Stimulated activated CD8-positive, alpha-beta memory T cell treated with anti-CD3 and anti-CD28 coated beads, Interleukin-7, amount 100 ng/mL, for 48 hours (primary cell): ENCODE measurements at places on chromosomes 6 and 20.

GRCh38 chr20:37261714-37262113 lies at the start of gene GHRH:
TSS of gene GHRH (minus strand) at chr20:37261814. CDS start at chr20:37256889, 4,925 bp downstream.
- no peak for DNase-seq

GRCh38 chr20:61763740-61764400 lies 301.8 kb downstream of the TAF4 start:
- DNase-seq = no peak

DNA sequence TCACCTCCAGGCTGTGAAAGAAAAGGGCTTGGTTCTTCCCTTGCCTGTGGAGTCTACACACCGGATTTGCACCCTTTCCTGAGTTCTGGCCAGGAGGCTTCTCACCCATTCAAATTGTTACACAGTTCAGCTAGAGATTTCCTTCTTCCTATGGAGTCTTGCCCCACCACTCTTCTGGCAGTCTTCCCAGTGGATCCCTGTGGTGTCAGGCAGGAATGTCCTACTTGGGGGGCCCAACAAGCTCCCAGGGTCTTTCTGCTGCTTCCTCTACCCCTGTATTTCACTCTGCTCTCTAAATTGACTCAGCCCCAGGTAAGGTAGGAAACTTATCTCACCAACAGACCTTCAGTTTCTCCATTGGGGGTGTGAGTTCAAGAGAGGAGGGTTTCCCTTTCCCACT lies 14.0 kb upstream of the CST9L start:
- no peak for DNase-seq

- no peak for DNase-seq
Measured at GRCh38 chr6:106315765-106316374, 9.7 kb downstream of the ATG5 start.

DNA sequence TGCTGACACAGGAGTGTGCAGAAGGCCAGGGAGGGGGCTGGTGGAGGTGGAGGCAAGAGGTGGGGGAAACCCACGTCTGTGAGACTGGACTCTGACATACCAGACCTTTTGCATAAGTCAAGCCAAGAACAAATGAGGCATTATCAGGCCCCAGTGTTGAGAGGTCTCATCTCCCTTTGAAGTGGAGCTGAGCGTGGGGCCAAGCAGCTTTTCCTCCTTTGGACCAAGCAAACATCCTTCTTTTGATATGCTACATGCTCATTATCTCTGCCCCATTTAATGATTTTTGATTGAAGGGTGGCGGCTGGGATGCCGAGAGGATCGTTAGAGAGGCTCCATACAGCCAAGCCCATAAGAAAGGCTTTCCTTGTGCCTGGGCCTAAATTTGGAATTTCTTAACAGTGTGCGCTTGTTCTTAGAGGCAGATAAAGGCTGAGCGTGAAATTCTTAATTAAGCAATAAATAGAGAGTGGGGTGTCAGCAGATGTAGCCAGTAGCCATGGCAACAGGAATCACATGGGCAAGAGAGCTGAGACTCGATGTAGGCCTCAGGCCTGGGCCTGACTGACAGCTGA lies 244.5 kb downstream of the PKHD1 start:
- no peak for DNase-seq

- DNase-seq = no peak
Measured at GRCh38 chr6:159973951-159974350, 5.1 kb downstream of the IGF2R start.

DNA sequence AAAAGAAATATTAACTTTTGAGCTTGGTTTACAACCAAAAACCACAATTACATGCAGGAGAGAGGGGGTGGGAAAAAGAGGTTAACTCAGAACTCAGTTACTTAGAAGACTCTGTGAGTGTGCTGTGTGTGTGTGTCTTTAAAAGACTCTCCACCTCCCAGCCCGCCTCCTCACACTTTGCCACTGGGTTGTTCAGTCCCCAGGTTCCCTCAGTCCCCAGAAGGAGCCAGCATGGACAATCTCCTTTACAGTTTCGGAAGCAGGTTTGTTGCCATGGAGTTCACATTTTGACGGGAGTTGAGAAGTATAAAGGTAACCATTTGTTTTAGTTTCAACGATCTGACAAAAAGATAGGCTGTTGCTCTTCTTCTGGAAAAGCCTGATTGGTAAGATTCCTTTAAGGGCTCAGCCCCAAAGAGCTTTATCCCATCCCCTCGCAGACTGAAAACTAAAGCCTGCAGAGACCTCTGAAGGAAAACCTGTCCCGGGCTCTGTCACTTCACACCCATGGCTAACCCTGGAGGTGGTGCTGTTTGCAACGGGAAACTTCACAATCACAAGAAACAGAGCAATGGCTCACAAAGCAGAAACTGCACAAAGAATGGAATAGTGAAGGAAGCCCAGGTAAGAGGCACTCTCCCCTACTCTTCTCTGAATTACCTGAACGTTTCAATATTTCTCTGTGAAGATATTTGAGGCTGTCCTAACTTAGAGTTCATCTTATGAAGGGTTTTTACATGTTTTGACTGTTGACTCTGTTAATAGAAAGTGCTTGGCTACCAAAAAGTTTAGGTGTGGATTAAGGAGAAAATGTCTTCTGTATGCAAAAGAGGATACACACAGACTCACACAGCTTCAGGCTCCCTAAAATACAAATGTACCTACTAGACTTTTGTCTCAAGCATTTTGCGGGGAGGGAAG lies at the start of gene SPTLC3:
Gene SPTLC3, plus strand, starts transcription at position 212 of the 921 bp plus-strand sequence. Its CDS starts 296 bp downstream, at position 508.
- no peak for DNase-seq

DNA sequence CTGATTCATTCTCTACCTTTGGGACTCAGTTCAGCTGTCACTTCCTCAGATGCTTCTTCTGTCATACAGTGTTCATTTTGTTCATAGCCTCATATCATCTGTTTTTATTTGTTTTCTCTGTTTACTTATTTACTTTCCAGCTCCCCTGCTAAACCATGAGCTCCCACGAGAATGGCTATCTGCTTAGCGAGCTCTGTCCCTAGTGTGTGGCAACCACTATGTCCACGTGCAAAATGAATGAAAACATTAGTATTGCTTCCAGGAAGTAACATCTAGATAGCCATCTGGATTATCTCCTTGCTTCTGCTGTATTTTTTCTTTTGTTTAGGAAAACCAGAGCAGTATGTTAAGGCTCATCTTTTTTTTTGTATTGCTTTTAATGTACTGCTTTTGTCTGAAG lies 417.0 kb upstream of the SLC35B3 start:
- DNase-seq = no peak

DNA sequence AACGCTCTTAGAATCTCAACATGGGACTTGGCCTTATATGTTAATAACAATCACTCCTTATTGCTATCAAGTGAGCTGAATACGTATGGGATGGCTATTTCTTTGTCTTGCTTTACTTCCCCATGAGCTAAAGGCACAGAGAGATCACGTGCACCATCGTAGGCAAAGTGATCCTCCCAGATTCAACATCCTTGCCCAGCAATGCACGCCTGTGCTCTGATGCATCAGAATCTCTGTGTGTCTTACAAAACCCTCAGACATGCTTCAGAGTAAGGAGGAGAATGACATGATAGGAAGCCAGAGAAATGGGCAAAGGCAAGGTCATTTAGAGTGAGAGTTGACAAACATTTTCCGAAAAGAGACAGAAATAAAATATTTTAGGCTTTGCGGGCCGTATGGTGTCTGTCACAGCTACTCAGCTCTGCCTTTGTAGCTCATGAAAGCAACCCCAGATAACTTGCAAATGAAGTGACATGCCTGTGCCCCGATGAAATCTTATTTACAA lies 277.6 kb upstream of the CDH4 start:
- no peak for DNase-seq

- no peak for DNase-seq
Measured at GRCh38 chr6:36856277-36856676, 17.0 kb upstream of the CPNE5 start.

DNA sequence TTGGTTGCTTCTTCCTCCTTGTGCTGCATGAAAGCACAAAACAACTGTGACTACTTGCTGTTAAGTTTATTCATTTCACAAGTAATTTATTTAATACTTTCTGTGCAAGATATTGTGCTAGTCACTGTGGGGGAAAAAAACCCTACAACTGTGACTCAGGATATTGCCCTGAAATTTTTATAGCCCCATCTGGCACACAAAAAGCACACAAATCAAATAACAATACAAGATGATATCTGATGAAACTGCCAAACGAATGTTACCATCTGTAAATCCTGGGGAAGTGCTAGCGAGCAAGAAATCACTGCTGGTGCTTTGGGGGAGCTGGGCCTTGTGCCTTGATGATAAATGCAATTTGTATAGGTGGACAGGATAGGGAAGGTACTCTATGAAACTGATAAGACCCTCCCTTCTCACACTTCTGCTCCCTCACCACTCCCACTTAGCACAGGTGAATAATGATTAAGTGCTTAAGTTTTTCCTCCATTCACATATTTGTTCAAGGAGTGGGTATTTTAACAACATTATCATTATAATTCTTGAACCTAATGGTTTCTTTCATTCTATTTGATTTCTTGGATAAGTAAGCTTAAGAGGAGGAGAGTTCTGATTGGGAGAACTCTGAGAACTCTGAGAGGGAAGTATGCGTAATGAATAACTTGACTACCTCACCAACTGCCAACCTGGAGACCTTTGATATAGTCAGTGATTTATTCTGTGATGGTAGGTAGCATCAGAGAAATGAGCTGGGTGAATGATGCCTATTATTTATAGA lies 115.3 kb downstream of the RTN4IP1 start:
- no peak for DNase-seq

GRCh38 chr6:51077821-51078518 lies 259.3 kb downstream of the TFAP2B start:
- DNase-seq = no peak

- no peak for DNase-seq
Measured at GRCh38 chr6:142764311-142764710, 180.7 kb downstream of the HIVEP2 start.

DNA sequence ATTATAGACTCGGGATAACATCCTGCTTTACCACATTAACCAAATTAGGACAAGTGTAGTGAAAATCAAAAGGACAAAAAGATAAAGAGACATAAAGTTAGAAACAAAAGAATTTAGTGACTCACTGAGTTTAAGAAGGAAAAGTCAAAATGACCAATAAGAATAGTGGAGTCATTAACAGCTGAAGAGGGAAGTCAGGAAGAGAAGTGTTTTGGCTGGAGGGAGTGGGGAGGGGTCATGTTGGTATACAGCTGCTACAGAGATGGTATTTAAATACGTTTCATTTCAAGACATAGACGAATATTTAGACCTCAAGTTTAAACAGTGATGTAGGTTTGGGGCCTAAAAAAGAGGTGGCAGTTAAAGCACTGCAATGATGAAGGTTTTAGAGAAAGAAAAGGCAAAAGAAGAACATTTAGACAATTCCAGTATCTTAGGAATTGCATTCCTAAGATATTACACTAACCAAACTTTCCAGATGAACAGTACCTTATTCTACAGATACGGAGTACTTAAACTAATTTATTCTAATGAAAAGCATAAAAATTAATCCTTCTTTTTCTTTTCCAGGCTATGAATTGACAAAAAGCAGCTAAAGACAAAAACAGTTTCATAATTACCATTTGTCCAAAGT lies 10.6 kb downstream of the FKBP5 start:
- no peak for DNase-seq

DNA sequence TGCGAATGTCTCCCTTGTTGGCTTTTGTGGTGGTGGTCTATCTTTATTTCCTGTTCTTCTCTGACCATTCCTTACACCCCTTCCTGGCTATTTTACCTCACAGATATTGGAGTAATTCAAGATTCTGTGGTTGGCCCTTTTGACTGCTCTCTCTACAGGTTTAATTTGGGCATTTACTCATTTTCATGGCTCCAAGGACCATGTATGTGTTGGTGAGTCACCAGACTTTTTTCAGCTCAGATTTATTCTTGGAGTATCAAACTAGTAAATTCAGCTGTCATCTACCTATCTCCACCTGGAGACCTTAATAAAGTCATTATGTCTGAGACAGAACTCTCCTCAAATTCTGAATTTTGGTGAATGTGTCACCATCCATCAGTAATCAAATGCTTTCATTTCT lies 15.5 kb downstream of the RNF146 start:
- DNase-seq = no peak

DNA sequence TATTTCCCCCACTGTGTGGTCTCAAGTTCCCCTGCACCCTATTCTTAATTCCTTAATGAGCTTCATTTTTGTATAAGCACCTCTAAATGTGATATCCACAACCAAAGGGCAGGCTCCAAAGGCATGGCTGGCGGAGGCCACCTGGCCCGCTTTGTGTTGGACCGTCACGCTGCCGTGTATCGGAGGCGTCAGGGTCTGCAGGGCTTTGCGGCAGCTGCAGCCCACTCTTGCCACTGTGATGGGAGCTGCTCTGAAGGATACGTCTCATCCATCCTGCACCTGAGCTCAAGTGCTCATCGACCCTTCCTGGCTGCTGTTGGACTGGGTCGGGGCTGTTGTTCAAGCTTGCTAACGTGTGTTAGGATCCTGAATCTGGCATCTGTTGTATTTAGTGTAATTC lies 177.6 kb downstream of the ARID1B start:
- no peak for DNase-seq

DNA sequence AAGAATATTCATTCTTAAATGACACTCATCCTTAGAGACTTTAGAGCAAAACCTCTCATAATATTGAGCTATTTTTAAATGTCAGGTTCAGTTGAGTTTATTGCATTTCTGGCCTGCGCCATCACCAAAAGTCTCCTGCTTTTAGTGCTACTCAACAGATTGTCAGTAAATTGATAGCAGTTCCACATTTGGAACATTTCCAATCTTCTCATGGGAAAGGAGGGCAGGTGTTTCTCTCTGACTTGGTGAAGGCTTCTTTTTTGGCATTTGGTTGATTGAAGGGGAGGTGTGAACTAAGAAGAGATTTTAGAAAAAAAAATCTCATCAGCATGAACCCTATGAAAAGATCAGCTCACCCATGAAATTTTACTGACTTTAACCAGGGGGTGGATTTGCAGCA lies 125.9 kb upstream of the INSM1 start:
- DNase-seq = no peak

GRCh38 chr6:119158057-119158848 lies 79.8 kb upstream of the FAM184A start:
- no peak for DNase-seq

- no peak for DNase-seq
Measured at GRCh38 chr6:70118670-70119069, 184.2 kb downstream of the COL9A1 start.

- DNase-seq = no peak
Measured at GRCh38 chr6:139361211-139361610, 13.2 kb downstream of the CITED2 start.

DNA sequence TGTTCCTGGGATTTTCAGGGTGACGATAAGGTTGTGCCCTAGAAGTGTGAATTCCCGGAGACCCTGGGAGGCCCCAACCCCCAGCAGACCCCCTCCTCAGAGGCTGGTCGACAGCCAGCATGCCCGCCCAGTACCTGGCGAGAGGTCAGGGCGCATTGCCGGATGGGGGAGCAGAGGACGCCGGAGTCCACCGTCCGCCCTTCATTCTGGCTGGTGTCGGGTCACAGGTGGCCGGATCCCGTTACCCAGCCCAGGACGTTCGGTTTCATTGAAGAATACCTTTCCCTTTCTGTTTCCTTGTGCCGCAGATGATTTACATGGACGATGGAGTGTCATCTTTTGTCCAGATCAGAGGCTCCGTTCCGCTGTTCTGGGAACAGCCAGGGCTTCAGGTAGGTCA lies 61.3 kb downstream of the SYNJ2 start:
- DNase-seq = no peak
